NCI-H2081 (cell line): ENCODE measurements at places on chromosomes 3 and 15.

DNA sequence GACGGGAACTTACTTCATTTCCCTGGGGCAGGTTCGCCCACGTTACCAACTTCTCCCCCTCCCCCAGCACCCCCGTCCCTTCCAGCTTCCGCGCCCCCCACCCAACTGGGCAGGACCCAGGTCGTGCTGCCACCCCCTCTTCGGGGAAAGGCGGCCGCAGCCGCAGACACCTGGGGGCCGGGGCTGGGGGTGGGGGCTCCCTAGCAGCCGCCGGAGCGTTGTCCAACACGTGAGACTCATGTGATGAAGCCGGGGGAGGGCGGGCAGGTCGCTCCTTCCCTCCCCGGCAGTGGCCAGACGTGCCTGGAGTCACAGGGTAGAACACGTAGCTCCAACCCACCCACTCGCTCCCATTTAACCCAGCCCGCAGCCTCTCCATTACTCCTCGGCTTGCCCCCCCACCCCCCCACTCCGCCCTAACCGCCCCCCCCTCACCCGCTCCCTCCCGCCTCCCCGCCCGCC is 240 bp upstream of the BHLHE40 start:
- DNase-seq: peak; percentile 75

DNA sequence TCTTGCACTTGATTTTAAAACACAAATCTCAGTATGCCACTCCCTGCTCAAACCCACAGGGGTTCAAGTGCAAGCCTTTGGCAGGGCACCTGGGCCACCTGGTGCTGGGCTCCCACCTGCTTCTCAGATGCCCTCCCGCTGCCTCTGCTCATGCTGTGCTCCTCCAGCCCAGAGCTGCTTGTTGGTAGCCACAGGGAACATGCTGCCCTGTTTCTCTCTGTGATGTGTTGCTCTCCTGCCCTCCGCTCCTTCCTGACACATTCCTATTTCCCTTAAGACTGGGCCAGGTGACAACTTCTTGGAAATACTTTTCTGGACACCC is 27.1 kb upstream of the KY start:
- DNase-seq: no peak

DNA sequence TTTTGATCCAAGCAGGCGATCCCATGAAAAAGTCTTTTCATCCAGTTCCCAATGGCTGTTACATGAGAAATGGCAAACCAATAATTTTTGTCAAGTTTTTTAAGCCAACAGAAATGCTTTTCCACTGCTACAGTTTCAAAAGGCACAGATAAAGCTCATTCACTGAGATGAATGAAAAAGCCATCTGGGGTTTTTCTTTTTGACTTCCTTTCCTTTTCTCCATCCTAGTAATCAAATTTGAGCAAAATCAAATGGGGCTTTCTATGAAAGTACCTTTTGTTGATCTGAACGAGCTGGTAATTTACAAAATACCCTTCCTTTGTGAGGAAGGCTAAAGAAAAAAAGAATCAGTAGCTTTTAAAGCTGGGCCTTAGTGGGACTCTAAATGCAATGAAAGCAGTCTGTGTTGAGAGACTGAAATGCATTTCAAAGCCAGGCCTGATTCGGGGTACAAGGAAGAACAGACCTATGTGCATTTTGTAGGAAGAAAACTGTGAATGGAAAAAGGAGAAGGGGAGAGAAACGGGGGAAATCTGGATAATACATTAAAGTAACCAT is 185.2 kb upstream of the DNAJC19 start:
- DNase-seq: peak; percentile 93

DNA sequence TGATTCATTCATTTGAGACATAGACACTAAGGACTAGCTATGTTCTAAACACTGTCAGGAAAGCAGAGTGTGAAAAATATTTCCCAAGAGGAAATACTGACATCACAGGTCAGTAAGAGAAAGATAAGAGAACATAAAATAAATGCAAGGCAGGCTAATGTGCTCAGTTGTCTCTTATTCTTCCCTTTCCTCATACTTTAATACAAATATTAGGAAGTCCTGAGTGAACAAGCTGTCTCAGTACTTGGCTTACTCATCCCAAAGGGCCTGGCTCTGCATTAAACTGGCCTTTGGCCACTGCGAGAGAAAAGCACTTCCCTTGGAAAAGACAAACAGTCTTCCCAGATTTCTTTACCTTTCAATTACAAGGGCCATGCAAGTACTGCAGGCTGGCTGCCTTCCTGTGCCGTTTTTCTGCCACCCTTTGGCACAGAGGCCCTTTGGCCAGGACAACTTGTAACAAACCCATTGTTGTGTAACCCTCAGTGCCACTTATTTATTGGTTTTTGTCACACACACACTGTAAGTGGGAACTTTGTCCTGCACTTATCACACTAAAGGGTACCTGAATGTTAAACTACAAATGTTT is 31.7 kb downstream of the EDC3 start:
- DNase-seq: no peak

GRCh38 chr15:81363718-81364500 is 10.1 kb downstream of the TMC3 start:
- DNase-seq: no peak

GRCh38 chr3:144332868-144333267 is 361.2 kb downstream of the DIPK2A start:
- no peak for DNase-seq

DNA sequence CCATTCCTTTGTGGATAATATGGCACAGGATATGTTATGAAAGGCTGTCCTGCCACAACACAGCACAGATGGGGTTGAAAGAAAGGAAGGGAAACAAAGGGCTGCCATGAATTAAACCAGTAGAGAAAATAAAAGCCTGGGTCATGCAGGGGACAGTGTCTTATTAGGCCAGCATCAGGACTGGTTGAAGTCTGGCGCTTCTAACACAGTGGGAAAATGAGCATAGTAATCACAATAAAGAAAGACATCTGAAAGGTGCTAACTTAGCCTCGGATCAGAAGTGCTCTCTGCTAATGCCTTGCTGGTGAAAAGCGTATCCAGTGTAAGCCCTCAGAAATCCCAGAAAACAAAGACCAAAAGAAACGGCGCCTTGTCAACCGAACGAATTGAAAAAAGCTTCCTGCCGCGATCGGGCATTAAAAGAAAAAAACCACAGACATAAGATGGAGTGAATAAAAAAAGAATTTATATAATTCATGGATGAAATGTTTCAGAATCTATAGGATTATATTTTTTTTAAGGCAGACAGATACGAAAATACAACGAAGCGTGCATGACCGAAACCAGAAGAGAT is 566 bp upstream of the MKRN3 start:
- DNase-seq: peak; percentile 4

DNA sequence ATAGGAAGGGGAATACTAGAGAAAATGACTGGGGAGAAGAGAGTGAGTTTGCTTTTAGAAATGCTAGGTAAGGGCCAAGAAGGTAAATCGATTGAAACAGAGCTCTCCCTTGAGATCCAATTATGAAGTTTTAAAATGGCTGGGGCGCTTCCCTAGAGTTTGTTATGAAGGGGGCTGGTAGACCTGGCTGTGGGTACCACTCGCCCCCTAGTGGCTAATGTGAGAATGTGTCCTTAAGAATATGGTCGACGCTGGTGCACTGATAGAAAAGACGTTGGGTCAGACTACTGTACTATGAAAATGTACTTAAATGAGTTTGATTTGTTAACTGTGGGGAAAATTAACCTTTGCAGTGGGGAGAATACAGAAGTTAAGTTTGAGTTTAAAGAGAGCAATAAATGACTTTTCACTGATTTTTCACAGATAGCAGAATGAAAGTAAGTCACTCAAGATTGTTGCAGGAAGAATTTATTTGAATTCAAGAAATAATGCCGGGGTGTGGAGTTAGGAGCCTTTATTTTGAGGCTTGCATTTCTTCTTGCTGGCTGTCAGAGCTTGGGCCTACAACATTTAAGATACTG is 9.2 kb downstream of the TMPRSS7 start:
- peak; percentile 86 for DNase-seq

- no peak for DNase-seq
Measured at GRCh38 chr3:133934073-133934970, 38.6 kb upstream of the RAB6B start.

DNA sequence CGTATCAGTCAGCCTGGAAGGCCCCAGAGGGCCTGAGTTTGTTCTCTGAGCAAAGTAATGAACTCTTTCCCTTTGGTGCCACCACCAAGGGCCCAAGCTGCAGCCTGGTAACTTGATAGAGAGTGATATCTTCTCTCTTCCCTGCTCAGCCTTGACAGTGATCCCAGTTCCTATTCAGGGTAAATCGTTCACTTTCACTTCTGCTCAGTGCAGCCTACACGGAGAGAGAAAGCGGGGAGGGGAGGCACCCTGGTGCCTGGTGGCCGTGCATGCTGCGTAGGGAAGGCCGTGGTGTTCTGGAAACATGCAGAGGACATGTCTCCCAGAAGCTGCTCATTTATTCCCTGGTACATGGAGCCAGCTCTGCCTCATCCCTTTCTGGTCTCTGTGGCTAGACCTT is 54.9 kb downstream of the KIF9 start:
- no peak for DNase-seq

- DNase-seq: no peak
Measured at GRCh38 chr15:59165726-59166125, 40.9 kb upstream of the LDHAL6B start.

- no peak for DNase-seq
Measured at GRCh38 chr3:5294356-5294755, 106.8 kb downstream of the EDEM1 start.

DNA sequence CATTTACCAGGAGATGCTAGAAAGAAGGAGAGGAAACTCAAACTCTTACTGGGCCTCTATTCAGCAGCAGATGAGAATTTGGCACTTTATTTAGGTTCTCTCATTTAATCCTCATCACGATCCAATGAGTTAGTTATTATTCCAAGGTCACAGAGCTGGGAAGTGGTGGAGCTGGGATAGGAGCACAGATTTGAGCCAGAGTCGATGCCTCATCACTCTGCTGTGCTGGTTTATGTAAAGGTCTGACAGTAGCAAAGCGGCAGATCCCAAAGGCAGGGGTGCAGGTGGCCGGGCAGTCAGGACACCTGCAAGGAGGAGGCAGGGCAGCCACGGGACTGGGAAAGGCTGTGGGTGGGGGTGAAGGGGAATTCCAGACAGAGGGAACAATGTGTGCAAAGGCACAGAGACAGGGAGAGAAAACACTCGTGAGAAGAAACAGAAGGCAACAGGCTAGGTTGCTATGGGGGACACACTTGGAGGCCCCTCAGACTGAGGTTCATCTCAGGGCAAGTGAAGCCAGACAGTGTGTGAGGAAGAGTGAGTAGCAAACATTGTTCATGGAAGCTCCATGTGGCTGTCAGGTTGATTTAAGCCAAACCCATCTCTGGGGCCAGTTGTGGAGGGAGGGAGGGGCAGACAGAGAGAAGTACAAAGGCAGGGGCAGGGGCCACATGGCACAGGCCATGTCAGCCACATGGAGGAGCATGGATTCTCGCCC is 26.8 kb downstream of the RAB6B start:
- DNase-seq: no peak

DNA sequence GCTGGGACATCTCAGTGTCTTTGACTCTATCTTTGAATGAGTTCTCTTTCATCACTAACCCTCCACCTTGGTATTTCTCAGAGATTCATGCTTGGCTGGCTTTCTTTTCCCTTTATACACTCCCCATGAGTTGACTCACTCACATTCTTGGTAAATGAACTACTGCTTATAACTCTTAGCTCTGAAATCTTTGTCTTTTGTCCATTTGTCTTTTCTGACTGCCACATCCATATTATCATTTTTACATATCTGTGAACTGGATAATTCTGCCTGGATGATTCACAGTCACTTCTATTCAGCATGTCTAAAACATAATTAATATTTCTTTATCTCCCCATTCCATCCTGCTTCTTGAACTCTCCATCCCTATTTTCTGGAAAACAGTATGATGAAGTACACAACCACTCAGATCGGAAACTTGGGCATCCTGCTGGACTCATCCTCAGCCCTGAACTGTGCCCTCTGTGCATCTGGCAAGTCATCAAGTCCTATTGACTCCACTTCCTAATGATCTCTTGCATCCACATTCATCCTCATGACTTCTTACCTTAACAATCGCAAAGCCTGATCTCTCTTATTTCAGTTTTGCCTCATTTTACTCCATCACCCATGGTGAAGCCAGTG is 66.9 kb downstream of the KCNAB1 start:
- no peak for DNase-seq

DNA sequence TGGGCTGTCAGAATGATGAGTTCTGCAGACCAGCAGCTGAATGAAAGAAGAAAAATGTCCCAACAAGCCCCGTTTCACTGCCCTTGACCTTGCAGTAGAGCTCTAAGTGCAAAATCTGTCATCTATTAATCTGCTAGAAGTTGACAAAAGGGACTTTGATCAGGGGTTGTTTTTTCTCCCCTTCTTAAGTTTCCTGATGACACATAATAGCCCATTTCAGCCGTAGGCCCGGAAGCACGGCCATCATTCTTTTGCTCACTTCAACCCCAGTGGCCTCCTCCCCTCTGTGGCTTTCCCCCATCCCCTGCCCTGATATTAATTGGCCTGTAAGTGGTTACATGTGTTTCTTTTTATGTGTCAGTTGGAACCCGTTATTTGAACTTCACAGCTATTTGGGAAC is 298.9 kb downstream of the RPLP1 start:
- no peak for DNase-seq

DNA sequence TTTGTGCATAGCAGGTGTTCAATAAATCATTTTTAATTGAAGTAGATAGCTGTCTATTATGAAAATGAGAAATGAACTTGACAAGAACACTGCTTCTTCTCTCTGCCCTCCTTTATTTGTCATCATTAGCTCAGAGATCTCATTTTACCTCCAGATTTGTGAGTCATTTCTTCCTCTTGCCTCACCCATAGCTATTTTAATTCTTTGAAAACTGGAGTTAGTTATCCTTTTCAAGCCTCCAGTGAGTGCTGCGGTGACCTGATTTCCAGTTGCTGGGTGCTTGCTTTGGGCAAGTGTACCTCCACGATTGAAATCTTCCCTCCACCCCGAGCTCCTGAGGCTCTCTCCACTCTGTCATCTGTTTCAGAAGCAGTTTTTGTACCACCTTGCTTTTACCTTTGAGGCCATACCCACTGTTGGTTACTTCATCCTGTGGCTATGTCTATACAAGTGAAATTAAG is 114.6 kb downstream of the NFKBIZ start:
- DNase-seq: no peak

GRCh38 chr3:141114816-141115460 is 63.8 kb downstream of the SPSB4 start:
- no peak for DNase-seq
